ENCODE measurements at places on chromosomes 5 and 9.

DNA sequence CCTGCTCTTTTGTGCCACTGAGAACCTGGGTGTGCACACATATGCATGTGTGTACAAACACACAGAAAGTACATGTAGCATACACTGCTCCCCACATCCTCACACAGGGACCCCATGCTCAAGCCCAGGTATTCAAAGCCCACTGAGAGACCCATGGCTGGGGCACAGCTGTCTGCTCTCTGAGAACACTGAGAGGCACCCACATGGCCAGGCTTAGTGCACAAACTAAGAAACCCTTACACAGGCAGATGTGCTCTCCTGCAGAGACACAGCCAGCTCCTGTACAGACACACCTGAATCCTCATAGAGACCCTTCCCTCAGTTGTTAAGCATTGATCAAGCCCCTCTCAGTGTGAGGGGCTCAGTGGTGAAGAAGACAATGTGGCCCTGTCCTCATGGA, 92.5 kb downstream of the CACNA1B start:
- DNase-seq, result no peak

DNA sequence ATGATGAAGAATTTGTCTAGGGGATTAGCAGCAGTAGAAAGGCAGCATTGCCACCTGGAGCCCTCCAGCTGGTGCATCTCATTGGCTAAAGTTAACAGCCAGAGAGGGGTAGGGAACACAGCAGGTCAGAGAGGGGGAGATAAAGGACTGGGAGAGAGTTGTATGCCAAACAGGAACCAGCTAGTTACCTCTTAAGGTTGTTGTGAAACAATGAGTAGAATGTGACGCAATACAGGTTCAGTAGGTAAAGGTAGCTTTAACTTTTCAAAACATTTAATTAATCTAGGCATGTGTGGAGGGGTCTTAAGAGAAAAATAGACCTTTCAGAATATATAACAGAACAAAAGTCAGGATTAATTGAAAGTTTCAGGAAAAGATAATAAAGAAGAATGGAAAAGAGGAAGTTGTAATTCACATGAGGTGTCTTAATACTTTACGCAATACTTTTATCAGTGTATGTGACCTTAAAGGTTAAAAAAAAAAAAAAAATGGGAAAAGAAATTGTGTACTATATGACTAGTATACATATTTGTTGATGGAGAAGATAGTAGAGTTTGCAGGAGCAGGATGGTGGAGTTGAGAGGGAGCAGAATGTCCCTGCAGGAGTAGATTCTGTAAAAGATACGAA, 14.3 kb downstream of the FBXO38 start:
- no peak for DNase-seq

DNA sequence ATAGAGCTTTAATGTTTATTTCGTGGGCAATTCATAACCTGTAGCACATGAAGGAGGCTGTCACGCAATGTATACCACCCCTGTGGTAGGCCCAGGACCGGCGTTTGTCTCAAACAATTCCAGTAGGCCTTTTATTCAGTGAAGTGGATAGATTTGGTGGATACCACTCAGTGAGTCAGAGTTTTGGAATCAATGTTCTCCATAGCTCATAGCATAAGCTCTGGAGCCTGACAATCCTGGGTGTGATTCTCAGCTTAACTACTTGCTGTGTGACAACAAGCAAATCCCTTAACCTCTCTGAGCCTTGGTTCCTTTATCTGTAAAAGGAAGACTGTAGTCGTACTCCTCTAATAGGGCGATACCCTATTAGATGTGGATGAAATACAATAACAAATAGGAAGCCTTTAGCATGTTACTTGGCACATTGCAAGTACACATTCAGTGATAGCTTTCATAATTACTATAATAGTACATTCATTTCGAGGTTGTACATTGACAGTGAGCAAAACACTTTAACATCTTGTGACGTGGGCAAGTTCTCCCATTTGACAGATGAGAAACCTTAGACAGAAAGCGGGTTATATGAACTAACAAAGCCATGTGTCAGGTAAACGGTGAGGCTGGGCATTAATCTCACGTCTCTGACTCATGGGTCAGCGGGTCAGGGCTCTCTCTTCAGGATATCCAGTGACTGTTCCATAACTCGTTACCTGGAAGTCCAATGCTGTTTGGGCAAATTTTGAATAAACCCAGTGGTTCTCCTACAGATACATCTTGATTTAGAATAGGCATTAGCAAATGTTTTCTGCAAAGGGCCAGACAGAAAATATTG, 130.8 kb downstream of the C9orf152 start:
- no peak for DNase-seq

GRCh38 chr5:103271570-103272289, 13.2 kb downstream of the MACIR start:
- DNase-seq, result no peak

- no peak for DNase-seq
Observed at GRCh38 chr5:91487420-91487819, 104.3 kb upstream of the ARRDC3 start.

DNA sequence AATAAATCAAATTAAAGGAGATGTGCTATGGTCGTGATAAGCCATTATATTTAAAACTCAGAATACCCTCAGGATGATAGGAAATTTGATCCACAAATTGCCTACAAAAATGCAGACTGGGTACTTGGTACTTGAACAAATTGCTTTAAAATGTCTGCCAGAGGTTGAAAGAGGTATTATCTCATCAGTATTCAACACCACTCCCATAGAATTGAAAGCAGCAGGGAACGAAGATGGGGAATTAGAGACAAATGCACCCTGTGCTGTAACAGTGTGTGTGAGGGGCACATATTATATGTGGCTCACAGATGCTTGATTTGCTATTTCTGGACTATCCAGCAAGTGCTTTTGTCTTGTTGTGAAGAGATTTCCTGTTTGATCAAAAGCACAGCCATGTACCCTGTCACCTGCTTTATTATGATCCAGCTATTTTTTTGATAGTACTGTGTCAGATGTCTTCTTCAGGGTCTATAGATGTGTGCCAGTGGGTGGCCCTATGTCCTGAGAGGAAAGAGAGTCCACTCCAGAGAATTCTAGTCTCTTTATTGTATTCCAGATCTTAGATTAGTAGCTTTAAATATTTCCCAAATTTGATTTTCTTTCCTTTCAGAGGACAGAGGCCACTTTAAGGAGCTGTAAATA, 120.1 kb downstream of the XRCC4 start:
- DNase-seq, result no peak

DNA sequence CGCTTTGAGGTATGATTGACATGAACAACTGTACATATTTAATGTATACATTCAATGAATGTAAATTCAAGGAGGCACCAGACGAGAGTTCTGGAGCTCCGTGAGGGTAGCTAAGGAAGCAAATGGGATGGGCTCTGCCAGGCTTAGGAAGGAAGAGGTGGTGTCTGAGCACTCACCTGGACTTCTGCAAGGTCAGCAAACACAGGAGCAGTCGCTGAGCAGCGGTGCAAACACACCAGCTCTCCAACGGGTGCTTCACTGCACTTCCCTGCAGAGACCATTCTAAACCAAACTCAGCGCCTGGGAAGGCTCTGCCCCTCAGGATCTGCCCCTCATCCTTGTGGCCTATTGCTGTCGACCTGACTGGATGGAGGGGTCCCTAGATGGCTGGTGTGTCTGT, 101.5 kb downstream of the COL23A1 start:
- DNase-seq, result no peak

GRCh38 chr5:84163671-84164070, 221.0 kb downstream of the EDIL3 start:
- no peak for DNase-seq

GRCh38 chr5:166710271-166710670, 1581.2 kb upstream of the WWC1 start:
- DNase-seq, result no peak

DNA sequence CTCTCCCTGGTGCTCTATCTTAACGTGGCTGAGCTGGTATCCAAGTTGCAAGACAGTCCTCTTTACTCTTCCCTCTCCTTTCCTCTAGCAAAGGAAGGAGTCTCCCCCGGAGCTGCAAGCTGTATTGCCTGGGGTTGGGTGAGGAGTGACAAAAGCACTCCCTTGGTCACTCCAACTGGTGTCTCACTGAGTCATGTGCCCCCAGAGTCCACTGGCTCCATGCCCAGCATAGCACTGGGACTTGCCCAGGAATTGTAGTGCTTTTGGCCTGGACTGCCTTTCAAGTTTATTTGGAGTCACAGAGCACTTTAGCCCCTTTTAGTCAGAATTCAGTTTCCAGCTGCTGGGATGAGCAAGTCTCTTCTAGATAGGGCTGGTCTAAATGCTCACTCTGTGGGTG, 82.6 kb upstream of the FST start:
- DNase-seq, result no peak

DNA sequence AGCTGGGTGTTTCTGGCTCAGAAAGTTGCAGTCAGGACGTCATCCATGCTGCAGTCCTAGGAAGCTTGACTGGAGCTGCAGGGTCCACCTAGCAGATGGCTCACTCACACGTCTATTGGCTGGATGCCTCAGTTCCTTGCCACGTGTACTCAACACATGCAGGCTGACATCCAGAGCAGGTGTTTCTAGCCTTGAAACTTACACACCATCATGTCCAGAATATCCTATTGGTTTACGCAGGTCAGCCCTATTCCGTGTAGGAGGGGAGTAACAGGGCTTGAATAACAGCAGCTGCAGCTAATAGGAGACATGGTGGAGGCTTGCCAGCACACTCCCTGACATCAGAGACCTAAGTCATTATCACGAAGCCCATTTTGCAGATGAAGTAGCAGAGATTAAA, 473.5 kb downstream of the ACTL7B start:
- peak; percentile 2 for DNase-seq

- DNase-seq, result no peak
Observed at GRCh38 chr5:63170486-63170885, 591.9 kb downstream of the LRRC70 start.

DNA sequence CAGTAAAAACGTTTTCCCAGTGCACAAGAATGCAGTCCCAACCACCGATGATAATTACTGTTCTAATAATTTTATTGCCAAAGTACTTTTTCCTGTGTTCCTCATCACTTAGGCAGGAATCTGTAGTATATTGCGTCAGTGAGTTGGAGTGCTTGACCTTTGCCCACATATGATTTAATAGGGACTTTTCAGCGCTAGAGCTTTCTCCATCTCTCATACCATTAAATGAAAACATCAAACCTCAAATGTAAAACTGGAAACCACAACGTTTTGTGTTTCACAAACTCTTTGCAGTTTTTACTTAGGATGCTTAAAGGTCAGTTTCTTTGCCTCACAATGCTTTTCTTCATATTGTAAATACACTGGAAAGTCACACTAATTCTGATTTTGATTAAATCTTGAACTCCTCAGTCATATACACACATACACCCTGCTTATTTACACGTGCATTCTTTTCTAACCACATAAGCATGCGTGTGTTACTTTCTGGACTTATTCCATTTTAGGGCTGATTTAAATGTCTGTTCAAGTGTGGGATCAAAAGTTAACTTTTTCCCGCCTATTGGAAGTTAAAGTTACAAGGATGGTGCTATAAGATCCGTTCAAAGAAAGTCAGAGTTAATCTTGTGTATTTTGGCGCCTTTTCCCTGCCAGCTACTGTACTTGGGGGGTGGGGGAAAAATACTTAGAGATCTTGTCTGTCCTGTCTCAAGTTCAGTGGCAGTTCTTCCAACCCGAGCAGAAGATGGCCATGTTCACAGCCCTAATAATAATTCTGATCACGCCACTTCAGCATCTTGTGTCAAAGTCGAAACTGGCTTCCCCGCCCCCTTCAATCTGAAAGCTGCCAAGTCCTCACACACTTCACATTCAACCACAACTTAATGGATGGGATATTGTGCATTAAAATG, 6.6 kb upstream of the NFIB start:
- no peak for DNase-seq

DNA sequence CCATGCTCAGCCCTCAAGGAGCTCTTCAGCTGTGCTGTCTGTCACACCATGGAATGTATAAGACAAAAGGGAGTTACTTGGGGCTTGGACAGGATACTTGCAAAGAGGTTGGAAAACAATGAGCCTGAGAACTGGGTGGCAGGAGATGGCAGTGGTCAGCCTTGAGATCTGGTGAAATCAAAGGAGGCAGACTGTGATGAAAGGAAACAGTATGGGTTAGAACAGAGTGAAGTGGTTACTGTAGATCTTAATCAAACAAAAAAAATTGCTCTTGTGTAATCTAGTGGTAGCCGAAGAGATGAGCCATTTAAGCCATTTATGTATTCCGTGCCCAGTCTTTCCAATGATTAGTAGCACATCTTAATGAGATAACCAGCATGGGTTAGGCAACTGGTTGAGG, 142.2 kb downstream of the SV2C start:
- no peak for DNase-seq

GRCh38 chr5:135228222-135228621, 170.8 kb downstream of the MACROH2A1 start:
- no peak for DNase-seq

DNA sequence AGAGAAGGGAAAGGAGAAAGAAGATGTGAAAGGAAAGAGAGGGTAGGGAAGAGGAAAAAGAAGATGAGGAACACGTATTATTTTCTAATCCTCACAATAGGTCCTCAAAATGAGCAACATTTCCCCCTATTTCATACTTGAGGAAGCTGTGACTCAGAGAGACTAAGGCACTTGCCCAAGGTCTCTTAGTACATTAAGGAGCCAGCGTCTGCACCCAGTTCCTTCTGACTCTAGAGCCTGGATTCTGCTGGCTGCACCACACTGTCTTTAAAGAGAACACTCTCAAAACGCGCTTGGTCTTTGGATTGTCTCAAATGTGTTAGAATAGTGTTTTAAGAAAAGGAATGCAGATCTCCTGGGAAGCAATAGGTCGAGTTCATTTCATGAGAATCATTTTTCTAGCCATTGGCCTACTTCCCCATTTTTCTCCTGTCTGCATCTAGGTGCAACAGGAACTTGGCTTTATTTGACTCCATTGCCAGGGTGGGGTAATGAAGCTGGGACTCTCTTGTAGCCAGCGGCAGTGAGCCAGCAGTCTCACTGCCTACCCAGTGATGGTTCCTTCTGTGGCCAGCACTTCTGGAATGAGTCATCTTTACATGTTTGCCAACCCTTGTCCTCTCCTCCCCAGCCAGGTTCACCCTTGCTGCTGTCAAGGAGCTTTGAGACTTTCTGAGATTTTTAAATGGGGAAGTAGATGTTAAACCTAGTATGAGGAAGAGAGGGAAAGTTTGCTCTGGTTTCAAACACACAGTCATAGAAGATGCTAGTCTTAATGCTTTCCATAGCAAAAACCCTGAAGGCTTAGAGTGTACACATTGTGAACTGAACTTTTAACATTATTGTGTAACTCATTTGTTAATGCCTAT, 82.7 kb downstream of the DOCK8 start:
- no peak for DNase-seq

DNA sequence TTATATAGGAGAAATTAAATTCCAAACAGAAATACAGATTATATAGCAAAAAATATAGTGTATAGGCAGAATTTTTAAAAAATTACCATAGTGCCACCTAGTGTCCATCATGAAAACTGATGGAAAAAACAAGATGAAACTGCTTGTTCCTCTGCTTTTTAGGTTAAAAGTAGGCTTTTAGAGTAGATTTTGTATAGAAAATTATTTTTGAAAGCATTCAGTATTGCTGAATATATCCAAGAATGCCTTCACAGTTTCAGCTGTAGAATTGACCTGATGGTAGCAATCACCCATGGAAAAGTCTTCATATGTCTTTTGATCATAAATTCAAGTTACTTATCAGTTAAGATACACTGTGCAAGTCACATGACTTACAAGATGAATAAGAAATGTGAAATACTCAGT, 19.7 kb downstream of the RIOK2 start:
- DNase-seq, result no peak

- DNase-seq, result no peak
Observed at GRCh38 chr5:8341406-8341805, 472.5 kb downstream of the MTRR start.

- no peak for DNase-seq
Observed at GRCh38 chr9:73583576-73583975, 431.9 kb downstream of the ANXA1 start.

Measured in NCI-H2107 (cell line).